Hematopoietic multipotent progenitor cell treated with erythropoietin and hydrocortisone succinate and interleukin-3 and kit ligand, for 6 days (in vitro differentiated cells): ENCODE measurements at places on chromosomes 16 and 17.

DNA sequence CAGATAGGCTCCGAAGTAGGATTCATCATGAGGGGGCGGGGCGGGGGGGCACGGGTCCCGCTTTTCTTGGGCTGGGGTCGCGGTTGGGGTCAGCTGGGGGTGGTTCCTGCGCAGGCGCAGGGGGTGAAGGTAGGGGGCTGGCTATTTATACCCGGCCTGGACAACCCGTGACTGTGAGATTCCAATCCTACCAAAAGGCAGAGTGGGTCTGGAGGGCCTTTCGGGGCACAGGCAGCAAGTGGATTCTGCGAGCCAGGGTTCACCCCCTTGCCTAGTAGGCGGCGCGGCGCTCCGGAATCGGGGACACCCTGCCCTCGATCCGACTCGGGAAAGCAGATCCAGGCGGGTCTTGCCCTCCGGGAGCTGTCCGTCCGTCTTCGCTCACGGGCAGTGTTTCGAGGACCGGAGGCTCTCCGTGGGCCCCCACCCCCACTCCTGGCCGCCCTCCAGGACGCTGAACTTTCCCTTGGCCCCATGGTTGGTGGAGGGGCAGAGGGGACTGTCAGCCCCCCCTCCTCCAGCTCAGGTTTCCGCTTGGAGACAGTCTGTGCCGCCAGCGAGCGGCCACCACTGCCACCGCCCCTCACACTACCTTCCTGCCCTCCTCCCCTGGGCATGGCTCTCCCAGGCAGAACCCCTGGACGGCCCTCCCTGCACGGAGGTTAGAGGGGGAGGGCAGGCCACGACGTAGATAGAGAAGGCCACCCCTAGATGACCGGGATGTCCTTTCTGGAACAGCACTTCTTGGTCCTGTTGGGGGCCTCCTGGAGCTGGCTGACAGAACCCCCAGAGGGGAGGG is 634 bp downstream of the SLC2A4 start:
- peak; percentile 46 for DNase-seq

DNA sequence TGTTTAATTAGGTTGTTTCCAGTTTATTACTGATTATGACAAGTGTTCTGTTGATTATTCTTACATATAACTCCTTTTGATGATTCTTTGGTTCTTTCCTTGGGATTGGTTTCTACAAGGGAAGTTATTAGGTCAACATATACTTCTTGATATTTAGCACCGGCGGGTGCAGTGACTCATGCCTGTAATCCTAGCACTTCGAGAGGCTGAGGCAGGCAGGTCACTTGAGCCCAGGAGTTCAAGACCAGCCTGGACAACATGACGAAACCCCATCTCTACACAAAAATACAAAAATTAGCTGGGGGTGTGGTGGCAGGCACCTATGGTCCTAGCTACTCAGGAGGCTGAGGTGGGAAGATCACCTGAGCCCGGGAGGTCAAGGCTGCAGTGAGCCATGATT is 120.2 kb upstream of the HAS3 start:
- no peak for DNase-seq

- no peak for DNase-seq
Observed at GRCh38 chr16:19528666-19529065, 4.9 kb downstream of the CCP110 start.

DNA sequence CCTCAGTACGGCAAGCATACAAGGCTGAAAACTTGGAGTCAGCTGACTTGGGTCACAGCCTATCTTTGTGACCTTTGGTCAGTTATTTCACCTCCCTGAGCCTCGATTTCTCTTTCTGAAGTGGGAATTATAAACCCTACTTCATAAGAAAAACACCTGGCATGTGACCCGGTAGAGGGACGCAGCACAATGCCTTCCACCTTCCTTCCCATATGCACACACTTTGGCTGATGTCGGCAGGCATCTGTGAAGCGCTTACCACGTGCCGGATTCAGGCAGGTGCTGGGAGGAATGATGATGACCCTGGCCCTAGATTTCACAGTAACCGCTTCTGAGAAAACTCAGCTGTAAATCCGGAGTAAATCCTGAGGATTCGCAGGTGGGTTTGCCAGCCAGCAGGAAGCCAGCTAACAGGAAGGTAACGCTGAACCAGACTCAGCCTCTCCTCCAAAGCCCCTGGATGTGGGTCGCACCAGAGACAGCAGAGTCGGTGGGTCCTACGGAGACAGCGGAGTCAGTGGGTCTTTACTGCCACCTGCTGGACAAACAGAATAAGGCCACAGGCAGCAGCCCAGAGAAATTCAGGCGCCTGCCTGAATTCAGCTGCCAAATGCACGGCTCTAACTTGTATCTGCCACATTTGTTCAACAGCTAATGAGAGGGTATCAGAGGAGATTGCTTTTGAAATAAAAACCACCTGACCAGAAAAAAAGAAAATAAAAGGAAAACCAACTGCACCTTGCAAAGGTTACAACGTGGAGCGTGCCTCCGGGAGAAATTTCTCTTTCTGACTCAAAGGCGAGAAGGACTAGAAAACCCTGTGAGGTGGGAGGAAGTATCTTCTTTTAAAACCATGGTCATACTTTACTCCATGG is 16.6 kb downstream of the COPRS start:
- DNase-seq, result peak; percentile 83

DNA sequence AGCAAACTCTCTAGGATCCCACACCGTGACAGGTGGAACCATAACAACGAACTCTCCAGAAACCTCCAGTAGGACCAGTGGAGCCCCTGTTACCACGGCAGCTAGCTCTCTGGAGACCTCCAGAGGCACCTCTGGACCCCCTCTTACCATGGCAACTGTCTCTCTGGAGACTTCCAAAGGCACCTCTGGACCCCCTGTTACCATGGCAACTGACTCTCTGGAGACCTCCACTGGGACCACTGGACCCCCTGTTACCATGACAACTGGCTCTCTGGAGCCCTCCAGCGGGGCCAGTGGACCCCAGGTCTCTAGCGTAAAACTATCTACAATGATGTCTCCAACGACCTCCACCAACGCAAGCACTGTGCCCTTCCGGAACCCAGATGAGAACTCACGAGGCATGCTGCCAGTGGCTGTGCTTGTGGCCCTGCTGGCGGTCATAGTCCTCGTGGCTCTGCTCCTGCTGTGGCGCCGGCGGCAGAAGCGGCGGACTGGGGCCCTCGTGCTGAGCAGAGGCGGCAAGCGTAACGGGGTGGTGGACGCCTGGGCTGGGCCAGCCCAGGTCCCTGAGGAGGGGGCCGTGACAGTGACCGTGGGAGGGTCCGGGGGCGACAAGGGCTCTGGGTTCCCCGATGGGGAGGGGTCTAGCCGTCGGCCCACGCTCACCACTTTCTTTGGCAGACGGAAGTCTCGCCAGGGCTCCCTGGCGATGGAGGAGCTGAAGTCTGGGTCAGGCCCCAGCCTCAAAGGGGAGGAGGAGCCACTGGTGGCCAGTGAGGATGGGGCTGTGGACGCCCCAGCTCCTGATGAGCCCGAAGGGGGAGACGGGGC is 1.3 kb downstream of the SPN start:
- peak; percentile 74 for DNase-seq

GRCh38 chr17:4233668-4234258 is 30.0 kb downstream of the ANKFY1 start:
- no peak for DNase-seq

DNA sequence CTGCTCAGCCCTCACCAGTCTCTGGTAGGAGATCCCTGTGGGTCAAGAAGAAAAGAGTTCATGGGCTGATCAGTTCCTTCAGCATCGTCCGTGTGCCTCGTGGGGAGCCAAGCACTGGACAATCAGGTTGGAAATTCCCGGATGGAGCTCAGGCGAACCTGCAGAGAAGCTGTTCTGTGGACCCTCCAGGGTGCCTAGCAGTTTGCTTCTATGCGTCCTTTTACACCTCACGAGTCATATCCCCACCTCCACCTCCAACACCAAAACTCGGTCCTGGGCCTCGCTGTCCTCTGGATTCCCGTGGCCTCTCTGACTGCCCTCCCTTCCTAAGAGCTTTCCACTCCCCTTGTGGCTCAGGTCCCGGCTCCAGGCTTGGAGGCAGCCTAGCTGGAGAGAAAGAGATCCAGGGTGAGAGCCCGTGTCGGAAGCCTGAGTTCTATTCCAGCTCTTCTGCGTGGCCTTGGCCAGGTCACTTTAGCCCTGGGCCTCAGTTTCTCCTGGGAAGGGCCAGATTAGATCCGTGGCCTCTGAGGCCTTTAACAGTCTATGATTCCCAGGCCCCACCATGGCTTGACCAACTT is 26.2 kb upstream of the PIK3R6 start:
- DNase-seq, result no peak

GRCh38 chr16:77696149-77696548 is 26.2 kb upstream of the NUDT7 start:
- DNase-seq, result no peak

GRCh38 chr17:66448026-66448639 is 145.7 kb downstream of the PRKCA start:
- no peak for DNase-seq

GRCh38 chr17:75315541-75316243 is 26.5 kb upstream of the SLC25A19 start:
- DNase-seq, result no peak

GRCh38 chr17:63701868-63702720 is 2.2 kb upstream of the LIMD2 start:
- DNase-seq, result peak; percentile 82

- peak; percentile 24 for DNase-seq
Observed at GRCh38 chr17:6476076-6476809, 32.0 kb downstream of the PIMREG start.

DNA sequence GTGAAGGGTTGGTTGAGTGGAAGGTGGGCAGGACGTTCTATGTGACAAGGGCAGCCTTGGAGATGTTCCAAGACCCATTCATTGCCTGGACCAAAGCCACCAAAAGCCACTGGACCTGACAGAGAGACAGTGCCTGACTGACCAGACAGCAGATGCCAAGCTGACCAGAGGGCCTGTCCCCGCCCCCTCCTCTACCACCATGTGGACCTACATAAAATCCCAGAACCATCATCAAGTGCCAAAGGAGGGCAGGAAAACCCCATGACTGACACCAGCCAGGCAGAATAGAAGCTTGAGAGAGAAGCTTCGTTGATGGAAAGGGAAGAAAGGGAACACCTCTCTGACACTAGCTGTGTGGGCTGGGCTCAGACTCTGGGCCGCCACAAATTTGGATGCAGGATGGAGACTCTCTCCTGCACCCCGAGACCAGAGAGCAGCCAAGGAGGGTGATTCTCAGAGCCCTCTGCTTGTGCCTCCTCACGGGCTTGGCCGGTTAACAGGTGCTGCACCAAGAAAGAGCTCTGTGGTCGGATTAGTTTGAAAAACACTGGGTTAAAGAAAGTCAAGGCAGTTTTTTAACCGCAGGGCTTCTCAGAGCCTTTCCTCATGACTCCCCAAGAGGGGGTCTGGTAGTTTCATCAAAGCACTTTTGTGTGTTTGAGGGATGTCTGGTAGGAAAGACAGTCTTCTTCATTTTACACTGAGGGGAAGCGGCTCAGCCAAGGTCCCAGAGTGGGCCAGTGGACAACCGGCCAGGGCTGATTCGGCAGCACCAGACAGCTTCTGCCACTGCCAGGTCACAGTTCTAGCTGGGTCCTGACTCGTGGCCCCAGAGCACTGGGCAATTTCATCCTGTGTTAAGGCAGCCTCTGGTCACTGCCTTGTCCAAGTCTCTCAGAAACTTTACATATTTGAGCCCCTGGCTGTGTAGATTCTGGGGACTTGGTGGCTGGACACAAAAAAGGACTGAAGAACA is 1.7 kb downstream of the TNFRSF13B start:
- DNase-seq, result no peak

GRCh38 chr17:17416007-17416399 is 60.8 kb upstream of the MED9 start:
- peak; percentile 93 for DNase-seq

DNA sequence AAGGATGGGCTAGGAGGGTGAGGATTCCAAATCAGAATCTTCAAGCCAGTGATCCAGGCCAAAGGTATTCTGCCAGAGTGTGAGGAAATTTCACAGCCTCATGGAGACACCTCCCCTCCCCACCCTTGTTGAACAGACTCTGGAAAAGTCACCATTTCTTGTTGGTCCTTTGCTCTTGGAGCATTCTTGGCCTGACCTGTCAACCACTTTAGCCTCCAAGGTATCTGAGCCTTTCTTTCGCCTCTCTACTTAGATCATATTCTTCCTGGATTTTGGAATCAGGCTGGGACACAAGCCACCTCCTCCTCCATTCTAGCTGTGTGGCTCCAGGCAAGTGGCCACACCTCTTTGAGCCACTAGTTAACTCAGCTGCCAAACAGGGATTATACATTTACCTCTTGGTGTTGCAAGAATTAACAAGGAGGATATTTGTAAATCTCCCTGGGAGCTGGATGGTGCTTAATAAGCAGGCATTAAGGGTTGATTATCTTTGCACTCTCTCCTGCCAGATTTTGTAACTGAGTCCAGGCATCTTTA is 193.5 kb downstream of the WWOX start:
- DNase-seq, result no peak

GRCh38 chr17:81404558-81405165 is 9.4 kb downstream of the BAHCC1 start:
- no peak for DNase-seq
